ENCODE measurements at places on chromosomes 13 and 19.

GRCh38 chr19:48611872-48612271 is 3.0 kb downstream of the FAM83E start:
- no peak for DNase-seq

DNA sequence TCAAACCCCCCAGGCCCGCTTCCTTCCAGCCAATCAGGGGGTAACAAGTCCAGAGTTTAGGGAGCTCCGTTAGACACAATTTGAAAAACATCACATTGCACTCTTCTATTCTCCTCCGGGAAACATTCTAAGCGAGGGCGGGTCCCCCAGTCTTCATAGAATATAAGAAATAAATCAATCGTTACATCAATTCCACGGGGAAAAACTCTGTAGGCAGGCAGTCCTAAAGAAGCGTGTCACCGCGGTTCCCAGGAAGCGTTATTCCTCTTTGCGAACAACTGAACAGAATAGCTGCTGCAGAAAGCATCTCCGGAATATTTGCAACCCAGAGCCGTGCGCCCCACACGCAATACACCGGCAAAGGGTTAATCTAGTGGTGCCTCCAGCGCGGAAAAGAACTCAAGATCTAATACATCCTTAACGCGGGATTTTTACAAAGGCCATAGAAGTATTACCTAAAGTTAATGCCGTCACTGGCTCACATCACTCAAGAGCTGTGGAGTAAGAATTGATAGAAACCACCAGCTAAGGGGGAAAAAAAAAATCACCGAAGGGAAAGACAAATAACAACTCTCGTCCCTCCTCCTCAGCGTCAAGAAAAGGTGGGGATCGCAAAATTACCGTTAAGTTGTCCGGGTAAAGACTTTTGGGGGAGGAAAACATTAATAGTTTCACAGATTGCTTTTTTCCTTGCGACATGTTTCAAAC is 65.1 kb downstream of the KCNRG start:
- DNase-seq, result peak; percentile 64

- DNase-seq, result peak; percentile 30
These were observed 82.5 kb downstream of the DHRS12 start for GRCh38 chr13:51721496-51721895.

DNA sequence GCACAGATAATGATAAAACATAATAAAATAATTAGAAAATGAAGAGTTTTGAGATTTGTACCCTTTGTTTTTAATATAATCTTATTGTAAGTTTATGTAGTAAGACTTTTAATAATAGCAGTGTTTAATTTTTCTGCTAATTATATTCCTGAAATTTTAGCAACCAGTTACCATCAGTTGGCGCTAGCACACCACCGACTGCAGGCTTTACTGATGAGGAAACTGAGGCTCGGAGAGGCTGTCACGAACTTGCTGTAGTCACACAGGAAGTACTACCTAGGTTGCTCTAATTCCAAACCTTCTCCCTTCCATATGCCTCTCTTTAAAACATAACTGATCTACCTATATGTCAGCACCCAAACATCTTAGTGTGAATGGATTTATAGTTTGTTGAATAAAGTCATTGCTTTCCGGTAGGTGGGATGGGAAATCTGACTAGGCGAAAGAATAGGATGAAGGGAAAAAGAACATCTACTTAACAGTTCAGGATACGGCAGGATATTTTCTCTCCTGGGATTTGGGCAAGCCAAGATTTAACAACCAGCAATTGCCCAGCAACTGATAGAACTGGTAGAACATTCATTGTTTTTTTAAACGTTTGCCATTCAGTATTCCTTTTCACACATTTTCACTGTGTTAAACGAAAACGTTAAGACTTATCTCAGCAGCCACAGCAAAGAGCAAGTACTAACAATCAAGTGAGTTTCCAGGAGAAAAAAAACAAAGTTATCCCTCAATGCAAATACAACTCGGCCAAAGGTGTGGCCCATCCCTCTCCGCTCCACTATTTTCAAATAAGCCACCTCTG is 822 bp upstream of the RFXAP start:
- DNase-seq, result peak; percentile 33

GRCh38 chr19:4567584-4568071 is 8.1 kb upstream of the SEMA6B start:
- DNase-seq, result peak; percentile 79

GRCh38 chr13:103431856-103432255 is 365.6 kb upstream of the SLC10A2 start:
- no peak for DNase-seq

DNA sequence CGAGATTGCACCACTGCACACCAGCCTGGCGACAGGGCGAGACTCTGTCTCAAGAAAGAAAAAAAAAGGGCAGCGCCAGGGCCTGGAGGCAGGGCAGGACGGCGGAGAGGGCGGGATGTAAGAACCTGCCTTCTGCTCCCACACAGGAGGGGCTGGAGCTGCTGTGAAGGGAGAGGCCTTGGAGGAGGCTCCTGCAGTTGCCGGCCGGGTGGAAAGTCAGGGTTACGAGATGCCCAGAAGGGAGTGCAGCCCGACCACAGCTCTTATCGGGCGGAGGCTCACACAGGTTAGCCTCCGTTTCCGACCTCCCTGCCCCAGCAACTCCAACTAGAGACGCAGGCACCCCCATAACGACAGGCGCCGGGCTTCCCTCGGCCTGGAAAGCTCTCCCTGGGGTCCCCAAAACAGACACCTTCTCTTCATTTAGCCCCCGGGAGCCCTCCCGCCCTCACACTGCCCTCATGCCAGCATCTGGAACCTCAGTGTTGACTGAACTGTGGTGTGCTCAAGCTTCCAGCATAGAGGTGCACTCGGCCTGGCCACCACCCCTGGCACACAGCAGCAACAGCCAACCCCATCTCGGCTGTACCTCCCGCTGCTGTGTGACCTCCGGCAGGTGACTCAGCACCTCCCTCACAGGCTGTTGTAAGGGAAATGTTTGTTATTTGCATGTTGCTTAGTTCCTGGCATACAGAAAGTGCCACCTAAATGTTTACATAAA is 1.4 kb downstream of the PLPP2 start:
- DNase-seq, result peak; percentile 58

DNA sequence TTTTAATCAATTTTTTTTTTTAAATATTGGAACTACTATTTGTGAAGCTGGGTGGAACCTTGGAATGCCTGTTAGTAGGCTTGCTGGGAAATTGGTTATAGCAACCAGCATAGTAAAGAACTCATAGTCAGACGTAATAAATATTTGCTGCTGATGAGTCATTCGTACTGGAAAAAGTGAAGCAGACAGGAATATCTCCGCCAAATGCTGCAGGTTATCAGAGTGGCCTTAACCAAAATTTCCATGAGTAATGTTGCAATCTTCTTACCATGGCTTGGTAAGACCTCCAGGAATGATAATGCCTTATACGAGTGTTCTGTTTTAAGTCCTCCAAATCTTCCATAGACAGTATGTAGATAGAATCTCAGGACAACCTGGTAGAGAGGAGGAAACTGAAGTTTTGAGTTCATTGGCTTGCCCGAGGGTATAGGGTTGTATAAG is 34.2 kb downstream of the MBNL2 start:
- peak; percentile 97 for DNase-seq

GRCh38 chr19:45854167-45854778 is 8.7 kb downstream of the SYMPK start:
- no peak for DNase-seq

DNA sequence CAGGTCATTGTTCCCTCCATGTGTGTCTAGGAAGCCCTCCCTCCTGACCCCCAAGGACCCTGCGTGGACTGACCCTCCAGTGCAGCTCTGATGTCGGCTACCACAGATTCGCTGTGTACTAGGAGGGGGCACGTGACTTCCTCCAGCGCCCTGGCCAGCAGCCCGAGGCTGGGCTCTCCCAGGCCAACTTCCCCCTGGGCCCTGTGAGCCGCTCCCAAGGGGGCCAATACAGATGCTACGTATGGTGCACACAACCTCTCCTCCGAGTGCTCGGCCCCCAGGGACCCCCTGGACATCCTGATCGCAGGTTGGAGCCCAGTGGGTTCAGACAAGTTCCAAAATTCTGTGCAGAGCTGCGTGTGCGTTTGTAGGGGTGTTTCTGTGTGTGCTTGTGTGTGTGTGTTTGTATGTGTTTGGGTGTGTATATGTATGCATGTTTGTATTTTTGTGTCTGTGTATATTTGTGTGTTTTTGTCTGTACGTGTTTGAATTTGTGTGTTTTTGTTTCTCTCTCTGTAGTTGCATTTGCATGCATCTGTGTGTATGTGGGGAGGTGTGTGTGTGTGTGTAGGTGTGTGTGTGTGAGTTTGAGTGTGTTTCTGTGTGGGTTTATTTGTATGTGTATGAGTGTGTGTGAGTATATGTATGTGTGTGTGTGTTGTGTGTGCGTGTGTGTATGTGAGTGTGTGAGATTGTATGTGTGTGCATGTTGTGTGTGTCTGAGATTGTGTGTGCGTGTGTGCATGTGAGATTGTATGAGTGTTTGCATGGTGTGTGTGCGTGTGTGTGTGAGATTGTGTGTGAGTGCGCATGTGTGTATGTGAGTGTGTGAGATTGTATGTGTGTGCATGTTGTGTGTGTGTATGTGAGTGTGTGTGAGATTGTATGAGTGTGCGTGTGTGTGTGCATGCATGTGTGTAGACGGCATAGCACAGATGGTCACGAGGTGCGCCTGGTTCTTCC is 21.4 kb upstream of the LILRA2 start:
- DNase-seq, result no peak

- DNase-seq, result no peak
These were observed at the start of gene EDDM13 for GRCh38 chr19:56272161-56272798. EDDM13 (plus strand) TSS chr19:56272748; CDS start chr19:56272835, 87 bp downstream.

DNA sequence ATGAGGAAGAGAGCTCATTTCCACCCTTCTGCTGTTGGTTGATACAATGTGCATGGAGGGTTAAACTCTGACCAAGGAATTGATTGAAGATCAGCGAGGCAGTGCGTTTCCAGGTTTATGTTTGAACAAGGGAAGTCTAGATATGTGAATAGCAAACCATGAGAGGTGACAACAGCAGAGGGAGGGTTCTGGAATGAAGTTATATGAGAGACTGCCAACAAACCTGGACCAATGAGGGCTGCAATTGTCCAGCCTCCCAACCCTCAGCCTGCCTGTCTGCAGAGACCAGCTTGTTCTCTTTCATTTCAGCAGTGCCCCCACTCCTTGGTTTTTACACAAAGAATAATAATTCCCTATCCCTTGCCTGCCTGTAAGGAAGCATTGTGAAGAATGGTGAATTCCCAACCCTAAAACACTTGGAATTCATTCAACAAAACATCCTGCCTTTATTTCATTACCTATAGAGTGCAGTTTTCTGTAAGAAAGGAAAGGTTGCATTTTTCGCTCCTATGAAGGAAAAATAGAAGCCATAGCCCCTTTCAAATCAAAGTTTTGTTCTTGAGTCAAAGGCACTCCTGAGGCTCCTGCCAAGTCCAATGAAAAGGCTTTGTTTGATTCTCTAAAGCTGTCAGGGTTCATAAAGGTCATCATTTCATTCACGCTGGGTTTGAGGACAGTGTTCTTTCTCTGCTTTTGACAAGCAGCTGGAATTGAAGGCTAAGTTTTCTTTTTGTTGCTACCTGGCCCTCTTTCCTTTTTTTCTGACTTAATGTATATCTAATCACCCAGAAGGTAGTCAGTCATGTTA is 53.6 kb upstream of the ABCC4 start:
- peak; percentile 22 for DNase-seq

GRCh38 chr19:988510-988909 is 4.4 kb downstream of the WDR18 start:
- no peak for DNase-seq

GRCh38 chr13:74904556-74904955 is 577.4 kb downstream of the TBC1D4 start:
- DNase-seq, result no peak

- DNase-seq, result no peak
These were observed 48.5 kb downstream of the GNG7 start for GRCh38 chr19:2653710-2654707.

DNA sequence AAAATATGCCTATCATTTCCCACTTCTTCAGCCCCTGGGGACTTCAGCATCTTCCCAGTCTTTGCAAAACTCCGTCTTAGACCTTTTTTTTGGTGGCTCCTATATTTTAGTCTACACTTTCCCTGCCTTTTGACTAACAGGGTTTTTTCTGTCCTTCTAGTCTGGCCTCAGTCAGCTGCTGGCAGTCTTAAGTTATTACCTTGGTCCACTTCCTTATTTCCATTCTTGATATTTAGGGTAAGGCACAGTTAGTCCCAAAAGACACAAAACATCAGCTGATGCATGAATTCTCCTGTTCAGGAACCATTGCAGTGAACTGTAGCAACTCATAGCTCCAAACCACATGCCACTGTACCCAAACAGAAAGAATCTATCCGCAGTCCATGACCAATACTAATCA is 234.6 kb upstream of the RFC3 start:
- DNase-seq, result no peak

GRCh38 chr13:95704510-95704909 is 27.6 kb downstream of the DNAJC3 start:
- DNase-seq, result no peak

Data from cardiac fibroblast (primary cell).